GM20000 (cell line): ENCODE measurements at places on chromosomes 7 and 10.

GRCh38 chr10:128487517-128487916 is 361.3 kb upstream of the MKI67 start:
- DNase-seq = no peak

DNA sequence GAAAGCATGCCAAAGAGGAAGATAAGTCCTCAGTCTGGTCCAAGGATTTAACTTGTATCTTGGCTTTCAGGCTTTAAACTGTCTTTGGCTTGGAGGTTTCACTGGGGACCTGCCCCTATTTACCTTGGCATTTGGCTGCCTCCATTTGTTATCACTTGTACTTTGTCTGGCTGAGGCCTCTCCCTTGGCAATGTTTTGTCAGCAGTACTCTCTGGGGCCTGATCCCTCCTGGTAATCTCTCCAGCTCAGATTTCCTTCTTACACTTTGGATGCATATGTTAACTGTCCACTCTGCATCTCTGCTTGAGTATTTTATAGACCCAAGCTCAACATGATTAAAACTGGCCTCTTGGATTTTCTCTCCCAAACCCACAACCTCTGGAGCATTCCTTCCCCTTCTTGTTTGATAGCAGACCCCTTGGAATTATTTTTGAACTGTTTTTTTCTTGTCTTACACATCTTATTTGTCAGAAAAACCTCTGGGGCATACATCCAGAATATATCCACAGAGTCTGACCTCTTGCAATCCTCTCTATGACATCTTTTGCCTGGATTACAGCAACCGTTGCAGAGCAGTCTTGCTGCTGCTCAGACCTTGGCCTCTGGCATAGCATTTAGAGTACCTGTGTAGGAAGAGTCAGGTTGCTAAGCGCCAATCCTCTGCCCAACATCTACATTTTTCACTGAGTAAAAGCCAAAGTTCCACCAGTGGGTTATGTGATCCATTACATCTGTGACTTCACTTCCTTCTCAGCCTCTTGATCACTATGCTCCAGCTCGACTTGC is 35.2 kb downstream of the ZNF487 start:
- no peak for DNase-seq

- no peak for DNase-seq
Measured at GRCh38 chr7:122256046-122256445, 48.5 kb downstream of the FEZF1 start.

DNA sequence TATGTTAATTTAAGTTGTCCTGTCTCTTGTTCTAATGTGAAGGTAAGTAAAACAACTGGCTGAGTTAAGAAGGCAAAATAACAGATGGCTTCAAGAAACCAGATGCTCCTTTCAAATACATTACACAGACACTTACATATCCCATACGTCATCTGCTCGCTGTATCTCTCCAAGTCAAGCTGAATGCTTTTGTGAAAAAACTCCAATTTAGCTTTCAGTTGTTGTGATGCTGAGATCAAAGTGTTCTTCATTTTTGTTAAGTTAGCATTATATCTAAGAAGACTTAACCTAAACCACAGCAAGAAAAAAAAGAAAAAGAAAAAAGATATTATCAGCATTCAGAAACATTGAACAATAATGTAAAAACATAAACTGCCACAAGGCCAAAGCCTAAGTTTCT is 18.5 kb upstream of the ERLIN1 start:
- no peak for DNase-seq

DNA sequence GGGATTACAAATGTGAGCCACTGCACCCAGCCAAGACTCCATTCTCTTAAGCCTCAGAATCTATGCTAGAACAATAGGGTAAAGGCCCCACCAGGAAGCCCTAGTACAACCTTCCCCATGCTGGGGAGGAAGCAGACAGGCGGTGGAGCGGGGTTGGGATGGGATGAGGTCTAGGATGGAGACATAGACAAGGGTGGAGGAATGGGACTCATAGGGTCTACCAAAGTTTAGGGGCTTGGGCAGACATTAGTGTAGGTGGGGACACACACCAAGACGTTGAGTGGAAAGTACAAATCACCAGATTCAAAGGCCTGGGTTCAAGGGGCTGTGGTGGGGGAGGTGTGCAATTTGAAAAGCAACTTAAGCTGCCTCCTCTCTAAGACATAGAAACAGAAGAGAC is 19.3 kb downstream of the PRSS2 start:
- no peak for DNase-seq

GRCh38 chr7:141156407-141156806 is 82.5 kb downstream of the TMEM178B start:
- no peak for DNase-seq

DNA sequence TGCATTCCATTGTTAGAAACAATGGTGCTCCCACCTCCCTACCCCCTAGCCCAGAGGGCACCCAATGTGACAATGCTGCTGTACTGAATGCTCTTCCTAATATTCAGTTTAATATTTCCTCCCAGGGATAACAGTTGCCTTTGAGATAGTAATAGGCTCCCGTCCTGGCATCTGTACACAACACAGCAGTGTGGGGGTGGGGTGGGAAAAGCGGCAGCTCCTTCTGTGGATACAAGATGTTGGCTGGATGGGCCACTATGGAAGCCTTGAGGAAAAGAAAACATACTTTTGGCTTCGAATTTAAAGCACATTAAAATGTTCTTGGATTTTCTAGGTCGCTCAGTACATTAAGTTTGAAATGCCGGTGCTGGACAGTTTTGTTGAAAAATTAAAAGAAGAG is 9.2 kb upstream of the ZNF22 start:
- DNase-seq = no peak

- no peak for DNase-seq
Measured at GRCh38 chr10:2926918-2927660, 140.3 kb upstream of the PFKP start.

DNA sequence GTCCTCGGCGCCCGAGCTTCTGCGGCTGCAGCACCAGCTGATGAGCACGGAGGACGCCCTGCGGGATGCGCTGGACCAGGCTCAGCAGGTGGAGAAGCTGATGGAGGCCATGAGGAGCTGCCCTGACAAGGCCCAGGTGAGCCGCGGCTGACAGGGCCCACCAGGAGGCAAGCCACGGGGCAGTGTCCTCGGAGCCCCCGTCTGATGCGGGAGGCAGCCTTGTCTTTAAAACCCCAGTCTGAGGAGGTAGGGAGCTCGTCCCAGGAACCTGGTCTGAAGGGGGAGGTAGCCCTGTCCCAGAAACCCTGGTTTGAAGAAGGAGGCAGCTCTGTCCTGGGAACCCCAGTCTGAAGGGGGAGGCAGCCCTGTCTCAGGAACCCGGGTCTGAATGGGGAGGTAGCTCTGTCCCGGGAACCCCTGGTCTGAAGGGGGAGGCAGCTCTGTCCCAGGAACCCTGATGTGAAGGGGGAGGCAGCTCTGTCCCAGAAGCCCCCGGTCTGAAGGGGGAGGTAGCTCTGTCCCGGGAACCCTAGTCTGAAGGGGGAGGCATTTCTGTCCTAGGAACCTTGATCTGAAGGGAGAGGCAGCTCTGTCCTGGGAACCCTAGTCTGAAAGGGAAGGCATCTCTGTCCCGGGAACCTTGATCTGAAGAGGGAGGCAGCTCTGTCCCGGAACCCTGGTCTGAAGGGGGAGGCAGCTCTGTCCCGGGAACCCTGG is 53.1 kb upstream of the GTF2IRD1 start:
- no peak for DNase-seq

DNA sequence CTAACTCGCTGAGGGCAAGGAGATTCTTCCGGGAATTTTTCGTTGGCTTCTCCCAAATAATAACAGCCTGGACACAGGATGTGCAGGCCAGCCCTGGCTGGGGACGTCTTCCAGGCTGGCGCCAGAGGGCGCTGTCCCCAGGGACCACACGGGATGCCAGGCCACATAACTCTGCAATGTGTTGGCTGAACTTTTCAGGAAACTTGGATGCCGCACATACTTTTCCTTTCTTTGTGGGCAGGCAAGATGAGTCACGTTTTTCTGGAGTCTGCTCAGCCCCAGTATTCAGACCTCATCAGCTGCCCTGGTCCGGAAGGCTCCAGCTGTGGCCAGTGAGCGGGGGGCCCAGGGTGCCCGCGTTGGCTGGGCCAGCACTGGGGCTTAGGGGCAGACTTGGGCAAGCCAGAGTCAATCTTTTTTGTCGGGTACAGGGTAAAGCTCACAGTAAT is 122.7 kb downstream of the PRKAG2 start:
- peak; percentile 50 for DNase-seq

- DNase-seq = no peak
Measured at GRCh38 chr10:26090762-26091161, 125.8 kb upstream of the GAD2 start.

GRCh38 chr7:150847536-150847935 is 4.8 kb upstream of the AOC1 start:
- no peak for DNase-seq

DNA sequence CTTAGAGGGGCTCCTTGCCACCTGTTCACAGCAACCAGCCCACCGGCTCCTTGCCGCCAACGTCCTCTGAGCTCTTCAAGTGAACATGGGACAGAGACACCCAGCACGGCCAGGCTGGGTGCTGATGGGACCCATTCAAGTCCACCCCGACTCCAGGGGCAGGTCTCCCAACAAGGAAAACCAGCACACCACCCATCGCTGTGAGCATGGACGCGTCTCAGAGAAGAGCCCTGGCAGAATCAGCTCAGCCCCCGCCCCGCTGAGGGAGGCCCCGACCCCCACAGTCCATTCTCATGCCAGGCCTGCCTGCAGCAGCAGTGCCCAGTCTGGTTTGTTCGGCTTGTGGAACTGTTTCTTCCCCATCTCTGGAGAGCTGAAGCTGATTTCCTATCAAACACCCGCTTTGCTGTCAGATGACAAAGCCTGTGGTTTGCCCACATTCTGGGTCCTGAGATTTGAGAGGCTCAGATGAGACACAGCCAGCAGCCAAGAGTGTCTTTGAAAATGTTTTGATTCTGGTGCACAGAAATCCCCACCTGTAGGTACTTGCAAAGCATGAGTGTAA is 216.6 kb downstream of the ZMYND11 start:
- DNase-seq = no peak

GRCh38 chr10:13365243-13365642 is 17.1 kb upstream of the SEPHS1 start:
- DNase-seq = no peak

DNA sequence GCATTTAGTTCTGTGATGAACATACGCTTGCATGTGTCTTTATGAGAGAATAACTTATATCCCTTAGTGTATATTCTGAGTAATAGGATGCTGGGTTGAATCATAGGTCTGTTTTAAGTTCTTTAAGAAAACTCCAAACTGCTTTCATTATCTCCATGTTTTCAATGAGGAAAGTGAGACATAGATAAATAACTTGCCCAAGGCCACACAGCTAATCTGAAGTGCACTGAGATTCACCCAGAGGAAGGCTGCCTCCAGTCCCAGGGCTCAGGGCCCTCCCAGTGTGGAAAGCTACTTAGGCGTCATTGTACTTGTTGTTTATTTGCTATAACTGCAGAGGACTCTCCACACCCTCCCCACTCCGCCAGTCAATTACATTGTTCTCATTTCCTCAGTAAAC is 126.7 kb downstream of the INHBA start:
- DNase-seq = no peak

- DNase-seq = no peak
Measured at GRCh38 chr7:100880645-100881044, 5.7 kb downstream of the SRRT start.

DNA sequence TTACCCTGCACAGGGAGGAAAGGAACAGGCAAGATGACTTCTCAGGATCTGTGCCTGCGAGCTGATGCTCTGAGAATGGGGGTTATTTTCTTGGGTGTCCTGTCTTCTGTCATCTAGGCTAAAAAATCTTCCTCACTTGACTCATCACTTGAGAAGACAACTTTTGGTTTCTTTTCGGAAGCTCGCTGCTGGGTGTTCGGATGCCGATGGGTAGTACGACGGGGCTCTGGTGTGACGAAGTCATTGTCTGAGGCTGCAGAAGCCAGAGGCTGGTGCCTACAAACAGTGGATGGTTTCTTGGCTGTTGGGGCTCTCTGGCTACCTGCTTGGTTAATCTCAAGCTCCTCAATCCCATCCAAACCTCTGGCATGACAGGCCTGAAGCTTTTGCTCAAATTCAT is 92.2 kb downstream of the NPSR1 start:
- no peak for DNase-seq

DNA sequence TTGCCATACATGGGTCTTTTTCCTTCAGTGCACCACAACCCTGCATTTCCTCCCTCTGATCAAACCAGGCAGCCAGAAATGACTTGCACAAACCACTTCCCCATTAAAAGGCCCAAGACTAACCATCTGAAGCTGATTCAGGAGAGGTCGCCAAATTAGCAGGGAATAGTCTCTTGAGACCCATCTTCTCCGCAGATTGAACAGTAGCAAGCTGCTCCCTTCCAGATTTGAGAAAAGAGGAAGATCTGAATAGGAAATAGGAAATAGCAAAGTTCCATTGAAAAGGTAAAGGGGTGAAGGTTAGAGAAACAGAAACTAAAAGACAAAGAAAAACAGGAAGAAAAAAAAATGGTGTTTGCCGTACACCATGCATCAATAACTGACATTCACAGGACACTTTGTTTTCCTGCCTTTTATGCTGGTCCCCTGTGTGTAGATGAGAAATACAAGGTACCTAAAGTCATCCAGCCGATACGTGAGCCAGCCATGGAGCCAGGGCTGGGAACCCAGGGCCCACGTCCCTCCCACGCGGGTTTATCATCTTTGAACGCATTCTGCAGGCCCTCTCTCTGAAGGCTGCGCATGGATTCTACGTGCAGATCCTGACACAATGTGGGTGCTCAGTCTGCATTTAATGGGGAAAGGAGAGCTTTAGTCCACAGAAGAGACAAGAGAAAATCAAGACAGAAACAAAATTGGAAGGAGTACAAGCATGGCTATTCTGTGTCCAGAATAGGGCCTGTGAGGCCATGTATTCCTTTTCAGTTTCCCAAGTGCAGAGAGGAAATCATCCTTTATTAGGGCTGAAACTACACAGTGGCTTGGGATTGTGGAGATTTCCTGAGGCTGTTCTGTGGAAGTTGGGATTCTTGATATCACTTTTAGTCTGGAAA is 268.4 kb upstream of the NPVF start:
- DNase-seq = no peak

DNA sequence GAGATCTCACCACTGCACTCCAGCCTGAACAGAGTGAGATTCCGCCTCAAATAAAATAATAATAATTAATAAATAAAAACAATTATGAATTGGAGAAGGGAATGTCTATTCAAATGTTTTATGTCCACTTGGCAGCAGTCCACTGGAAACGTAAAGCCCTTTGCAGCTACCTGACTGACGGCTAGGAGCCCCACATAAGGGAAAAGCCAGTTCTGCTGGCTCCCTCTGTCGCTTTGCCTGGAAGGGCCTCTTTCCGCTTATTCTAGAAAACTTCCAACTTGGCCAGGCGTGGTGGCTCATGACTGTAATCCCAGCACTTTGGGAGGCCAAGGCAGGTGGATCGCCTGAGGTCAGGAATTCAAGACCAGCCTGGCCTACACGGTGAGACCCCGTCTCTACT is 6.1 kb upstream of the TNS3 start:
- DNase-seq = no peak

GRCh38 chr10:117432866-117433265 is 57.6 kb upstream of the PDZD8 start:
- no peak for DNase-seq

GRCh38 chr7:19145434-19146115 is 354 bp upstream of the FERD3L start:
- no peak for DNase-seq

- no peak for DNase-seq
Measured at GRCh38 chr10:114357515-114357996, 46.7 kb downstream of the AFAP1L2 start.
